ENCODE measurements at places on chromosomes 1 and 21.

- DNase-seq = no peak
Observed at GRCh38 chr1:159991513-159991912, 37.5 kb upstream of the SLAMF9 start.

- DNase-seq = no peak
Observed at GRCh38 chr1:7634546-7635240, 136.4 kb upstream of the VAMP3 start.

GRCh38 chr1:41713141-41713540 is 205.6 kb downstream of the HIVEP3 start:
- no peak for DNase-seq

GRCh38 chr1:161987303-161987702 is 36.4 kb downstream of the OLFML2B start:
- no peak for DNase-seq

DNA sequence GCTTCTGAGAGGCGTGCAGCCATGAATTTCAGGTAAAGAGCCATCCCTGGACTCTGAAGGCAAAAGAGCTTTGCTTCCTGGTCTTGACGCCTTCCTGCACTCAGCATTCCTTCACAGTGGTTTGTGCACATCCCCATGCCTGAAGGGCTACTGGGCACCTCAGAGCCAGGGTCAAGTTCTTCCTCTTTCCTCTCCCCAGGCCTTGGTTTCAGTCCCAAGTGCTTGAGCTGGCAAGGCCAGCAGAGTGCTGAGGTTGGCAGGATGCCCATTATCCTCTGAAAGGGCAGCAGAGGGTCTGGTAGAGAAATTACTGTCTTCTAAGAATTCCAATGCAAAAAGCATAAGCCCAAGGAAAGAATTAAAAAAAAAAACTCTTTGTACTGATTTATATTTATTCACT is 1064.9 kb downstream of the TTLL7 start:
- DNase-seq = peak; percentile 19
